Motor neuron (in vitro differentiated cells): ENCODE measurements at places on chromosomes 3 and 15.
A peak's percentile ranks its signal among the peaks of the same experiment; 100 is the strongest.

GRCh38 chr15:101091080-101092017 lies 160.5 kb downstream of the CHSY1 start:
- peak; percentile 88 for ATAC-seq

- ATAC-seq = no peak
Observed at GRCh38 chr3:128338536-128339330, 128.0 kb downstream of the DNAJB8 start.

- ATAC-seq = no peak
Observed at GRCh38 chr3:42459151-42459550, 43.3 kb upstream of the VIPR1 start.

GRCh38 chr3:116905794-116906193 lies 196.2 kb downstream of the TUSC7 start:
- no peak for ATAC-seq

GRCh38 chr3:87461036-87461435 lies 184.7 kb upstream of the POU1F1 start:
- no peak for ATAC-seq

DNA sequence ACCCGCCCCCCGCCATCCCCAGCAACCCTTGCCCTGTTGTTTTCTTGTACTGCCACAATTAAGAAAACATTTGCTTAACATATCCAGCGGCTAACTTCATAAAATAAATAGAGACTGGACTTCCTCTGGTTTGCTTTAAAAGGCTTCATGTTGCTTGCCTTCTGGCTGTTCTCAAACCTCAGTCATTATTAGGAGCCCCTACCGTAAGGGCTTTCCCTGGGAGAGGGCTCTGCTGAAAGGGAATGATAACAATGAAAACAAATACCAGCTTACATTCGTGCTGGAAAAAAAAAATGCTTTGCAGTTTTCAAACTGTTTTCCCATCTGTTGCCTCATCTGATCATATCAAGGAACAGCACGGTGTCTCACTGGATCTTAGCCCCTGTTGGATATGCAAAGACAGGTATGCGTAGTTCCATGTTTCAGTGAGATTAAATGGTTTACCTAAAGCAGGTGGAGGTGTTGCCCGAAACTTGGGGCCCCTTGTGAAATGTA lies 77.2 kb upstream of the VGLL4 start:
- ATAC-seq = no peak

DNA sequence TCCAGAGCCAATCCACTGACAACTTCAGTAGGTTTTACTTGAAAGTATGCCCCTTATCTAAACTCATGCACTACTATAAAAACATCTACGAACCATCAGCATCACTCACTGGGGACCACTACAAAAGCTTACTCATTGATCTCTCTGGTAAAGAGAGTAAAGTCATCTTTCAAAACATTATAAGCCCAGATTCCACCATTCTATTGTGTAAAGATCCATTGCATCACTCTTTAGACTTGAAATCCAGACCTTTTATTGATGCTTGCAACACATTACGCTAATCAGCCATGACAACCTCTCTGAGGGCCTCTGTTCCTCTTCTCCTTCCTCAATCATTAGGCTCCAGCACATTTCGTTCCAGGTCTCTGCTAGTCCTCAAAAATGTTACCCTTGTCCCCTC lies 248.9 kb upstream of the WNT5A start:
- no peak for ATAC-seq

DNA sequence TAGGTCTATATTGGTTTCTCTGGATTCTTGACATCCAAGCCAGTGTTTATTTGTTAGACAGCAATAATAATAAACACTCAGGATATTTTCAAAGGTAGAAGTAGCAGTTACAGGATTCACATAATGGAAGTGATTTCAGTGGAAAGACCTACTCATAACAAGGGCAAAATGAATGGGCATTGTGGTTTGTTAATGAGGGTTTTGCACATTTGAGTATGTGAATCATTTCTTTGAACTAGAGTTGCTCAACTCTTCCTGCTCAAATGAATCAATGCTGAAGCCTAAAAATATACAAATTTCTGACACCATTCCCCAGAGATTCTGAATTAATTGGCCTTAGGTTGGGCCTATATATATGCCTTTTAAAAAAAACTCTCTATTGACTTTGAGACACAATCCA lies 4.1 kb upstream of the COL6A5 start:
- no peak for ATAC-seq

- ATAC-seq = no peak
Observed at GRCh38 chr3:14906355-14906971, 40.9 kb upstream of the NR2C2 start.

GRCh38 chr3:49711489-49711888 lies 8.0 kb downstream of the AMIGO3 start:
- ATAC-seq = no peak

DNA sequence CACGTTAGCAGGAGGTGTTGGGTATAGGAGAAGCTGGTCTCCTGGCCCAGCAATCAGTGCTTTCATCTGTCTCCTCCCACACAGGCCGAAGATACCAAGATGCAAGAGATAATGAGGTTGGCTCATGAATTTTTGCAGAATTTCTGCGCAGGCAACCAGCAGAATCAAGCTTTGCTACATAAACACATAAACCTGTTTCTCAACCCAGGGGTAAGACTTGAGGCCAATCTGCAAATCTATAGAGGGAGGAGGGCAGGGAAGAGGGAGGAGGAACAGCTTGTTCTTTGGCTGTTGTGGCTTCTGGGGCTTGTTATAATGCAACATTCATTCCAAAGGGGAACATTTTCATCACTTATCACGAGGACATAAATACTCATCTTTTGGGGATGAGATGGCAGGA lies 195.3 kb downstream of the ITPR1 start:
- no peak for ATAC-seq

DNA sequence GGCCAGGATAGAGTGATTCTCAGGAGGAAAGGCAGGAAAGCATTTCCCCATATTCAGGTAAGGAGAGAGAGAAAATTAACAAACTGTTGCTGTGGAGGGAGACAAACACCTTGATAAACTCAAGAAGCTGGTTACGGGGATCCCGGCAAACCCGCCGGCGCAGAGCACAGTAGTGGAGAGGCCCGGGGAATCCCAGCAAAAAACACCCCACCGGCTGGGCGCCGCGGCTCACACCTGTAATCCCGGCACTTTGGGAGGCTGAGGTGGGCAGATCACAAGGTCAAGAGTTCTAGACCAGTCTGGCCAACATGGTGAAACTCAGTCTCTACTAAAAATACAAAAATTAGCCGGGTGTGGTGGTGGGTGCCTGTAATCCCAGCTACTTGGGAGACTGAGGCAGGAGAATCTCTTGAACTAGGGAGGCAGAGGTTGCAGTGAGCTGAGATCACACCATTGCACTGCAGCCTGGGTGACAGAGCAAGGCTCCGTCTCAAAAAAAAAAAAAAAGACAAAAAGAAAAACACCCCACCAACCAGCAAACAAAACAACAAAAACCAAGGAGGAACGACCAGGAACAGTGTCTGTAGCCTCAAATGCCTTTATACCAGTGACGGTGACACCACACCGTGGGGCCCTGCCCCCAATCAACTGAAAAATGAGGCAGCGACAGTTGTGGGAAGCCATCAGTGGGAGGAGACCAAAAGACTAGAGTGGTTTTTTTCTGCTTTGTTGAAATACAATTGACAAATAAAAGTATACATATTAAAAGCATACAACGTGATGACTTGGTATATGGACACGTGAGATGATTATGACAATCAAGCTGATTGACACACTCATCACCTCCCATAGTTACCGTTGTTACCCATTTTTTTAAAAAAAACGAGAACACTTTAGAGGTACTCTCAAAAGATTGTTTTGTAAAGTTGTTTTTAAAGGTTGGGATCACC lies 40.2 kb upstream of the IDH2 start:
- no peak for ATAC-seq

DNA sequence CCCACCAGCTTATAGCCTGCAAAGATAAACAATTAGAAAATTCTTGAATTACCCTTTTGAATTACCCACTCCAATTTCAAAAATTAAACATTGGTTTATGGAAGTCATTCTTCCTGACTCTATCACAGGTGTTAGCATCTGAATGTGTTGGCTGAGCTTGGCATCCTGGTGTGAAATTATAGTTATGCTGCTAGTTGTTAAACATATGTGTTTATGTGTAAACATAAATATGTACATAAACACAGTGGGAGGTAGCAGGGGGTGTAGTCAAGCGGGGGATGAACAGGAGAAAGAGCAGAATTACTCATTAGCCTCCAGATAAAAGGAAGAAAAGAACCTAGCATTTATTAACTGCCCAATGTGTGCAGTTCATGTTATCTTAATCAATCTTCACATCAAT lies 530.2 kb downstream of the MCTP2 start:
- no peak for ATAC-seq

- ATAC-seq = no peak
Observed at GRCh38 chr3:170471149-170471548, 52.5 kb downstream of the CLDN11 start.

- ATAC-seq = no peak
Observed at GRCh38 chr3:31213869-31214486, 318.7 kb upstream of the STT3B start.

GRCh38 chr15:35117543-35118265 lies 32.6 kb upstream of the NANOGP8 start:
- no peak for ATAC-seq

GRCh38 chr3:55554634-55555425 lies 67.7 kb upstream of the WNT5A start:
- peak; percentile 46 for ATAC-seq

DNA sequence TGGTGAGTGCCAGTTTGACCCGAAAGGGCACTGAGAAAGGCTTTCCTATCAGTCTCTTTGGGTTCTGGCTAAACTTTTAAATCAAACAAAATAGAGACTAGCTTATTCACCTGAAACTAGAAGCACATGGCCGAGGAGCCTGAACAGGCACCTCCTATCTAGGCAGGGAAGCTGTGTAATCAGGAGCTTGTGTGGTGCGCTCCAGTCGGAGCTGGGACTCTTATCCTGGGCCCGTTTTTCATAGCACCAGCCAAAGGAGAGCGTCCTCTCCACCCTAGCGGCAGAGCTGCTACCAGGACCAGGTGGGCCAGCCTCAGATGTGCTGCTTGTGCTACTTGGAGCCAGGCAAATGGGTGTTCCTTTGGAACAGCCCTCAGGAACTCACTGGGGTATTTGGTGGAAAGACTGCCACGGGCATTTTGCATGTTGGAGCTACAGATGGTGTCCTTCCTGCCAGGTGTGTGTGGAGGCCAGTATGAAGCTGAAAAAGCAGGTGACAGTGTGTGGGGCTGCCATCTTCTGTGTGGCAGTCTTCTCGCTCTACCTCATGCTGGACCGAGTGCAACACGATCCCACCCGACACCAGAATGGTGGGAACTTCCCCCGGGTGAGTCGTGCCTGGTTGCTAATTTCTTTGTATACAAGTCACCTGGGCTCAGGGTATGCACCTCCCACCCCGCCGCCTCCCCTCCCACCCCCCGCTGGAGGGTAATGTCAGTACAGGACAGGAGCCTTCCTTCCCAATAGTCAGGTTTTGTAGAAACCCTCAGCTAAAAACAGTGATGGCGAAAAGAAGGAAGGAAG lies 833 bp downstream of the MAN2A2 start:
- ATAC-seq = no peak

- ATAC-seq = peak; percentile 51
Observed at GRCh38 chr3:144097163-144097562, 125.5 kb downstream of the DIPK2A start.

DNA sequence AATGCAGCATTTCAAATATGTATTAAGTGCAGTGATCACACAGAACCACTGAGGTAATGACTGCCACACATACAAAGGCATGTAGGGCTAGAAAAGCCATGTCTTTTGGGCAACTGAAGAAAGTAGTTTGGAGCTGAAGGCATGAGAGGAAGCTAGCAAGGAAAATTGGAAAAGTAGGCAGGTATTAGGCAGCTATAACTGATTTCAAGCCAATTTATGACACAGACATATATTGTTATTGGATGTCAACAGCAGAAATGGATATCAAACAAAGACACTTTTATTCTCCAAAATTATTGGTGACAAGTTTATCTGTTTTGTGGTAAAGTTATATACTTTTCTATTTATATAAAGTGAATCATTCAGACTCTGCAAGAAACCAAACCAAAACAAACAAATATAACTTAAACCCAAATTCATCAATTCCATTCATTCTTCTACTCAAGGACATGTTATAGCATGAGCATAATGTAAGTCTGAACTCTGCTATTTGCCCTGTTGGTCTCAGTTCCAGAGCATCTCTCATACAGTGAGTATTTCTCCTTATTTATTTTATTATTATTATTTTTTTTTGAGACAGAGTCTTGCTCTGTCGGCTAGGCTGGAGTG lies 307.4 kb upstream of the COL8A1 start:
- no peak for ATAC-seq
